ENCODE measurements at places on chromosomes 5 and 9.

DNA sequence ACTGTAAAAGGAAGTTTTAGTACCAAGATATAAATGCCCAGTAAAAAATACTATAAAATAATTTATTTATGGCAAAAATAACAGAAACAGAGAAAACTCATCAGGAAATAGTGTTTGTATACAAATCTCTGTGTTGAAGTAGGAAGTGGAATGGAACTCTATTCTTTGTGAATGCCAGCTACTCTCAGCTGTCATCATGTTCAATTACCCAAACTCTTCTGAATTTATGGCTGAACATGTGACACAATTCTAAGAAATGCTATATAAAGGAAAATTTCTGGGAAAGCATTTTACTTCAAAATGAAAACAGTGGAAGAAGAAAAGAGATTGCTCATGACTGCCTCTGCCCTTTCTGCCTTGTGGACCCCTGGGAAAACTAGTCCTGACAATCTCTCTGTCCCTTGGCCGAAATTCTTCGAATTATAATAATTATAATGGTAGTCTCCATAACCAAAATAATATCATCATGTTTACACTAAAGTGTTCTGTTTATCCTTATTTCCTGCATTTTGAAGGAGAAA, 522.3 kb upstream of the ST8SIA4 start:
- no peak for DNase-seq

DNA sequence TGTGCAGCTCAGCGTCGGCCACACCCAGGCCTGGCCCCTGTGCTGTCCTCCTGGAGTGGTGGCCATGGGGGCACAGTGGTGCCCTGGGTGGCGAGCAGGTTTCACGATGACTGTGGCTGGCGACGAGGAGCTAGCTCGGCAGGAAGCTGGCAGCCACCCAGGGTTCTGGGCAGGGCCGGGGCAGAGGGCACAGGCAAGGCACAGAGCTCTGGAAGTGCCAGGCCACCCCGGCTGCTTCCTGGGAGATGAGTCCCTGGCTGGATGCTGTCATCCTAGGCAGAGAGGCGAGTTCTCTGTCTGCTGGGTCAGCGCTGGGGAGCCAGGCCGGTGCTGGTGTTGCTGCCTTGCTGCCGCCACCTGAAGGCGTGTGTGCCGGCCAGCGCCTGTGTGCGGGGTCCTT, 51.7 kb downstream of the RXRA start:
- no peak for DNase-seq

DNA sequence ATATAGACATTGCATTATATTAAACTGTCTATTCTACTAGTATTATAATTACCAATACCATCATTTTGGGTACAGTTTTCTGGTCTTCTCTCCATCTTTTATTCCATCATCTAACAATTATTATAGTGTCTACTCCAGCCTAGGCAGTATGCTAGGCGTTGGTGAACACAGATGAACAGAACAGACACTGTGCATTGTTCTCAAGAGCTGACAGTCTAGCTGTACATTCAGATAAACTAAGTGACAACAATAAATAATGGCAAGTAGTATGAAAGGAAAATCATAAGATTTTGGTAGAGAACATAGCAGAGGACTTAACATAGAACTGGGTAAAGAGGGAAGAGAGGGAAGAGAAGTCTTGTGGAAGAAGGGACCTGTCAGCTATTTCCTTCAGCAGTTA, 12.5 kb upstream of the SGCD start:
- DNase-seq, result no peak

GRCh38 chr5:172364773-172365172, 81.2 kb upstream of the UBTD2 start:
- no peak for DNase-seq

DNA sequence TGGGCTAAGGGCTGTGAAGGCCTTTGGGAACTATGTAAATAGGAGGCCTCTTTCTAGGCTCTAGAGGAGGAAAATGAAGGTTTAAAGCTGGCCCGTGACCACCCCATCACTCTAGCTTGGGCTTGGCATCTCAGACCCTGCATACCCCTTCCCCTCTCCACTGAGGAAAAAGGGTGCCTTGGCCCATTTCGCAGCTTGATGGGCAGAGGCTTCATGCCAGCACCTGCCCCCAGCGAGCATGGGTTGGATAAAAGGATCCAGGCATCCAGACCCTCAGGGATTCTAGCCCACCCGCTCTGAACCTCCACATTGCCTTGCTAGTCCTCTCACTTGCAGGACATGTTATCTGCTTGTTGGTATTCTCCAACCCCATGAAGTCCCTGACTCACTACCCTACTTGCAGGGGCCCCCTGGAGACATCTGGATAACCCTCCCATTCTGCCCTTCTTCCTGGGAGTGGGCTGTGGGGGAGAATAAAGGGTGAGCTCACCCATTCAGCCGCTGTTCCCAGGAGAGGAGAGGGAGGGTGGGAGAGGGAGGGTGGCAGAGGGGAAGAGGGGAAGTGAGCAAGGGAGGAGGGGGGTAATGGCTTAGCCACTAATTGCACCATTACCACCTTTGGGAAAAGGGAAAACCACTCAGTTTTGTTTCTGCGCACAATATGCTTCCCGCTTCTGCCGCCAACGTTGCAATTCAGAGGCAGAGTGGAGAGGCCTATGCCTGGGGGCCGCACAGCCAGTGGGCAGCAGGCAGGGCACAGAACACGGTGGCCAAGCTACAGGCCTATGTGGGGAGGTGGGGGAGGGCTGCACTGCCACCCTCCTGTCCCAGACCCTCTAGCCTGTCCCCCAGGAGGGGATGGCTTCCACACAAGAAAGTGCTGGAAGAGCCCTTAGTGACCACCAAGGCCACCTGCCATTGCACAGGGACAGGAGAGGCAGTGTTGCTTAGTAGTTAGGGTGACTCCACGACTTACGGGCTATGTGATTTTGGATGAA, 2.1 kb upstream of the CAMK2A start:
- DNase-seq, result no peak

- no peak for DNase-seq
Measured at GRCh38 chr9:130183133-130183762, 11.0 kb downstream of the NCS1 start.

- no peak for DNase-seq
Measured at GRCh38 chr5:1973391-1974013, 90.8 kb upstream of the IRX4 start.

- DNase-seq, result no peak
Measured at GRCh38 chr5:134125039-134126015, 10.8 kb downstream of the TCF7 start.

DNA sequence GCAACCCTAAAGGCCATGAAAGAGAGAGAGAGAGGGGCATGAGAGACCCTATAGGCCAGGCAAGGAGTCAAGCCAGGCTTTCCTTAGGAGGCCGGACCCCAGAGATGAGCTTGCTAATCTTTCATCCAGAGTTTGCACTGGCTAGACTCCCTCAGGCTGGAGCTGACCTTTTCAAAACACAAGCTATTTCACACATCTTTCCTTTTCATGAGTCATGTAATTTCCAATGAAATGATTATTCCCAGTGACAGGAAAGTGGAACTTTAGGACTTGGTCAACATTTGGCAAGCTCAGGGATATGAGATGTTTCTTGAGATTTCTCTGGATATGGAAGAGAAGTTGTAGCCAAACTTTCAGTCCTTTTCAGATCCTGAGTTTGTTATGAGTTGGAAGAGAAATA, 117.7 kb downstream of the TARS1 start:
- no peak for DNase-seq

- DNase-seq, result no peak
Measured at GRCh38 chr9:86142973-86143372, 43.6 kb upstream of the GOLM1 start.

DNA sequence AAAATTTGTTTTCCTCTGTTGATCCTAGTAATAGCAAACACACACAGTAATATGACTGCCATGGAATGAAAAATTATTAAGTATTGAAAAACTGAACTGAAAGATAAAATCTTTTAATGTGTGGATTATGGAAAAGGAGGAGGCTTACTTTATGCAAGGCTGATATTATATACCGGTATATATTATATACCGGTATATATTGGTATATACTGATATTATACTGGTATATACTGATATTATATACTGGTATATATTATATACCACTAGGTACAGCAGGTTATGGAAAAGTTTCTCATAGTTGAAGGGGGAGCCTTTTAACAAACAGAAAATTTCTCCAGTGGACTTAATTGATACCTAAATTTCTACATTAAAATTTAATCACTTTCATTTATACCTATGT, 181.4 kb downstream of the SH3GL2 start:
- DNase-seq, result no peak

GRCh38 chr9:112743216-112743836, 7.2 kb upstream of the SNX30 start:
- no peak for DNase-seq

DNA sequence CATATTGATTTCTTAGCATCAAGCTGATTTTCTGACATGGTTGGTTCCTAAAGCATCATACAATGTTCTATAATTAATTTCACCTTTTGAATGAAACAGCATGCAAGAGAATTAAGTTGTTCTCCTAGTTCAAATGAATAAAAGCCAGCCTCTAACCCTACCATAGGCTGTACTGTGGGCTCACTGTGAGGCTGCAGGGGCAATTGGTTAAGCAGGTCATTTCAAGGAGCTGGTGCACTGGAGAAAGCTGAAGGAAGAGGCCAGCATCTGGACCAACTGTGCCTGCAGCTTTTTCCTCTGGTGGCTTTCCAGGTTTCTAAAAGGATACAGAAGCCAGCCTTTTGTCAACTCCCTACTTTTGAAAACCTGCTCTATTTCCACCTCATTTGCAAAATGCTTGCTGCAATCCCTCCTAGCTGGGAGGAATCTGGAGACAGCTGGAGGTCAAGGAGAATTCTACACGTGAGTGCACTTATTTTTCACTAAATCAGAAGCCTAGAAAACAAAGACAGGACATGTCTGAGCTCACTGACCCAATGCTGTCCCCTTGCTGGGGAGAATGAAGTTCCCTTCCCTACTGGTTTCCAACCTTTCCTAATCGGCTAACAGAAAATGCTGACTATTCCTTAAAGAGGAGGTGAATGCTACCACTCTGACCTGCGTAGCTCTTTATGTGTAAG, 158.9 kb downstream of the APBA1 start:
- no peak for DNase-seq

DNA sequence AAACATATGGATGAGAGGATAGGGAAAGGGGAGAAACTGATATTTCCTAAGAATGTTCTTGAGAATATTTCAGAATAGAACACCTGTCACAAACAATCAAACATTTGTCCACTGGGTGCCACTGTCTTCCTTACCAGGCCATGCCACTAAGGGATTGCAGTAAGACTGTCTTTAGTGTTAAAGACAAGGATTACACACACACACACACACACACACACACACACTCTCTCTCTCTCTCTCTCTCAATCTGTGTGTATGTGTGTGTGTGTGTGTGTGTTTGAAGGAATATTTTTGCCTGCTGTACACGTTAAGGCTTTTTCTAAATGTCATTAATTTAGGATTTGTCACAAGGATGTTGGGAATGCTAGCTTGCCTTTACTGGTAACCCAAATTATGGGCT, 54.4 kb downstream of the CCDC192 start:
- DNase-seq, result no peak

DNA sequence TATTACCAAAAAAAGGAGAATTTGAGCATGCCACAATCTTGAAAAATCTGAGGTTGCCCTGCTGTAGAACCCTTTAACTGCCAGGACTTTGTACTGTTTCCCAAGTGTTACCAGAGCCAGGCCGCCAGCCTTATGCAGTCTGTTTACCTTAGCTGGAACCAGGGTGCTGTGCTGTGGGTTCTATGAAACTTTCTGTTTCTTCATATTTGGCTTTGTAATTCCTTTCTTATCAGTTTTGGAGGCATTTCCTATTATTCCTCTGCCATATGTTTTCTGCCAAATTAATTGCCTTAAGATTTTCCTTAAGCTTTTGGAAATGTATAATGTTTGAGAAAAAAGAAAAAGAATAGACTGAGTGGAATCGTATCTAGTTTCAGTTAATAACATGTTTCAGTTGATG, 2.1 kb downstream of the S1PR3 start:
- no peak for DNase-seq

- DNase-seq, result no peak
Measured at GRCh38 chr9:128742401-128742800, 18.5 kb upstream of the ZDHHC12 start.

- DNase-seq, result no peak
Measured at GRCh38 chr9:18692268-18692667, 218.3 kb downstream of the ADAMTSL1 start.

DNA sequence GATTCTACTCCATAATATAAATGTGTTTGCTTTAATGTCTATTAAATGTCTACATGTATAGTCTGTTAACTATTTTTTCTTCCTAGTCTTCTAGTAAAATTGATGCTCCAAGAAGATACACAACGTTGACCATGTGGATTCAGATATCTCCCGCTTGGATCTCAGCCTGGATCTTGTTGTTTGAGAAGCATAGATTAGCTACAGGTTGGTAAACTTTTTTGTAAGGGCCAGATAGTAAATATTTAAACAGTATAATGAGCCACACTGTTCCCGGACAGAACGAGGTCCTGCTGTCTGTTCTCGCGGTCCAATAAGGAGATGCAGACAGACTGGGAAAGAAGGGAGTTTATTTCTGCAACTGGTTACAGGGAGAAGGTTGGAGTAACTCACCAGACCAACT, 86.2 kb upstream of the IL12B start:
- DNase-seq, result no peak

DNA sequence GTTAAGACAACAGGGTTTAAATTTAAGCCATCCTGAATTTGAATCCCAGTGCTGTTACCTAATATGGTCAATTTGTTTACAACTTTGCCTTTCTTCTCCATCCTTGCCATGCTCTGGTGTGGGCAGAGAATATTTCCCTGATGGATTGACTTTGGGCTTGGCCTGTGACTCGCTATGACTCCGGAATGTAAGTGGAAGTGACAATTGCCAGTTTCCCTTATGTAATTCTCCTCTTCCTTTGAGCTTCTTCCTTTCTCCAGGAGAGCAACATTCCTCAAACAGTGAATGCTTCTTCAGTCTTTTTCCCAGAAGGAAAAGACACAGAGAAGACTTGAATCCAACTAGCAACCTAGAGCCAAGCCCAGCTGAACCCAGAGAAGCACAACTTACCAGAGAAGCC, 159.1 kb downstream of the LURAP1L start:
- no peak for DNase-seq

GRCh38 chr5:135711911-135712310, 122.6 kb upstream of the SLC25A48 start:
- DNase-seq, result no peak

GRCh38 chr9:79377339-79377855, 194.4 kb upstream of the TLE4 start:
- DNase-seq, result no peak

DNA sequence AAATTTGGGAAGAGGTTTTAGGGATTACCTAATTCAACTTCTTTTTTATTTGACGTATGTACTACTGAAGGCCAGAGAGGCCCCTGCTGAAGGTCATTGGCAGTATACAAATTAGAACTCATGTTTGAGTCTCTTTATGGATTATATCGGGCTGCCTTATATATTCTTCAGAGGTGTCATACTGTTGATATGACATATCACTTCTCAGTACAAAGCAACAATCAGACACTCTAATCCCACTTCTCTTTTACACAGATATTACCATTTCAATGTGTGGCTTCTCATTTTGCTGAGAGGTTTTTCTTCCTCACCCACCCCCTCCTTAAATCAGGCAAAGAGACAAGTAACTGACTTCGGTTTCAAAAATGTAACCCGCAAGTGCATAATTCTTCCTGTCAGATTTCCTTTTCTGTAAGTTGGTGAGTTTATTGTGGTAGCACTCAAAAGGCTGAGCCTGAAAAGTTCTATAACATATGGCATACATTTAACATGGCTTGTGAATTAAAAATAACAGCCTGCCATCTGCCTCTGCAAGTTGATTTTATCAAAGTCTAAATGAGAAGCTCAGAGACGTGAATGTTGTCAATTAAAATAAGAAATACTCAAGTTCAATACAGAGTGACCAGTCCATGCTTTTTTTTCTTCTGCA, 163.6 kb upstream of the RORB start:
- DNase-seq, result no peak
